ENCODE measurements at places on chromosomes 16 and 17.

DNA sequence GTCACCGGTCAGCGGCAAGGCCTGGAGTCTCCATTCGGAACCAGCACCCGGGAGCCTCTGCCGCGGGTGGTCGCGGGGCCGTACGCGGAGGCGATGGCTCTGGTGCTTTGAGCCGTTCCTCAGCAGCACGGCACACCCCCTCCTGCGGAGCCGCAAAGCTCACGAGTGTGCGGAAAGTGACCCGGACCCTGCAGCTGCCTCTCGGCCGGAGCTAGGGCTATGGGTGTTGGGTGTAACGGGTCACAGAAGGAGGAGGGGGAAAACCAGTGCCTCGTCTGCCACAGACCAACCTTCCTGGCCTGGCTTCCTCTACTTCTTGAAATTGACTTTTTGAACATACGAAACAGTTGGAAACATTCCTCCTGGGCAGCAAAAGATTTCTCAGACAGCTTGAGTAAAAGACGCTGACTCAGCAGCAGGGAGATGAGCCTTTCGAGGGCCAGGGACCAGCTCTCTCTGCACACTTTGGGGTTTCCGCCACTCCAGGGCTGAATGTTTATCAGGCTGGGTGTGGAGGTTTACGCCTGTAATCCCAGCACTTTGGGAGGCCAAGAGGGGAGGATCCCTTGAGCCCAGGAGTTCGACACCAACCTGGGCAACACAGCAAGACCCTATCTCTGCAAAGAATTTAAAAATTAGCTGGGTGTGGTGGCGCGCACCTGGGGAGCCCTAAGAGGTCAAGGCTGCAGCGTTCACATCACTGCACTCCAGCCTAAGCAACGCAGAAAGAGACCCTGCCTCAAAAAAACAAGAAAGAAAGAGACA lies 26.4 kb upstream of the PITPNA start:
- DNase-seq: no peak

DNA sequence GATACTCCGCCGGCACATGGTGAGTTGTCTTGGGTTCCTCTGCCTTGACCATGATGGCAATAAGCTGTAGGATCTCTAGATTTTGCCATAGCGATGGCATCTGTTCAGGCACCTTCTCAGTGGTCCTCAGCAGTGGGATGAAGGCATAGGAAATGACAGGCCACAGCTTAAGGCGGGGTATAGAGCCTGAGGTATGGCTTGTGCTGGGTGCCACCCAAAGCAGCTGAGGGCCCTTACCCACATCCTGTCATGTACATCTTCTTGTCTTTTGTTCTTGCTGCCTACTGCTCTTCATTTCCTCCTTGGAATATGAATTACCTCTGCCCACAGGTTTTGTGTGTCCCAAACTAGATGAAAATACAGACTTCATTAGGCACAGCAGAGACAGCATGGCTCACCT lies 29.5 kb downstream of the KAT7 start:
- no peak for DNase-seq

- DNase-seq: no peak
Observed at GRCh38 chr16:62602790-62603189, 566.6 kb upstream of the CDH8 start.

DNA sequence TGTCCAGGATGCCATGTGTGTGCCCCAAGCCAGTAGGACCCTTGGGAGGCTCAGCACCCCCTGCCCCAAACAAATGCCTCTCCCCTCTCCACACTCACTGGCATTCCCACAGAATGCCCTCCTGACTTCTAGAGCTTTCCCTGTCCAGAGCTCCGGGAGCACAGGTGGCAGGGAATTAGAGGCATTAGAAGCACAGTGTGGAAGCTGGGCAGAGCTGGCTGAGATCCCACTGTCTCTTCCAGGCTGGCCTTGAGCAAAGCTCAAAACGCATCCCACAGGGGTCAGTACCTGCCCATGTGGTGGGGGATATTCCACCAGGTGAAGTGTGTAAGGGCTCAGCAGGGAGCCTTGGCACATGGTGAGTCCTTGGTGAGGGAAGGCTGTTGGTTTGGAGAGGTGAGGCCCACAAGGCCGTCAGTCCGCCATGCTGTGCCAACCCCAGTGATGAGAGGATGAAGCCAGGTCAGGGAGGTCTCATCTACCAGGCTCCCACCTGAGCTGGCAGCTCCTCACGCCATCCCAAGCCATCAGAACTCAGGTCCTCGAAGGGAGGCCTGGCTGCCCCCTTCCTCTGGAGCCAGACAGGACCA lies 18.1 kb downstream of the ENDOV start:
- no peak for DNase-seq

- peak; percentile 95 for DNase-seq
Observed at GRCh38 chr17:61411011-61411260, 11.3 kb downstream of the TBX2 start.

- DNase-seq: no peak
Observed at GRCh38 chr16:89452241-89452640, 38.1 kb downstream of the ANKRD11 start.

DNA sequence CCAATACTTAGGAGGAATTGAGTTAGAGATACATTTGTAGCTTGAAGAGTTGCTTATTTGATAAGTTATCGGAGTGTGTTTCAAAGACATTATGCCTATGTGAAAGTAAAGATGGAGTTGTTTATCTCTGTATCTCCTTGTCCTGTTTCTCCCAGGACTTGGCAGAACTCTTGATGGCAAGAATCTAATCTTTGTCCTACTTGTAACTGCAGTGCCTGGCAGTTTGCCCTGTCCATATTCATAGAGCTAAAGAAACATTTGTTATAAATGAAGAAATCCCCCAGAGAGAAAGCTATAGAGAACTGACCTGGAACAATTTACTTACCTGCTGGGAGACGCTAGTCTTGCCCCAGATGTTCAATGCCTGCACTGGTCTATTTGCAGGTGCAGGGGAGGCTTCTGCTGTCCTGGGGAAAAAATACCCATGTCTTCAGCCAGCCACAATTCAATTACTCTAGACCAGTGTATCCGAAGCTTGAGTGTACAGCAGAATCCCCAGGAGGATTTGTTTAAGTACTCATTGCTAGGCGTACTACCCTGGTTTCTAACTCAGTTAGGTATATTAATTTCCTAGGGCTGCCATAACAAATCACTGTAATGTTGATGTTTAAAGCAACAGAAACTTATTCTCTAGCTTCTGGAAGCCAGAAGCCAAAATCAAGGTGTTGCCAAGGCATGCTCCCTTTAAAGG lies 410.0 kb upstream of the HSBP1 start:
- DNase-seq: no peak
